ENCODE measurements at places on chromosomes 2 and 18.

GRCh38 chr18:79465392-79465991, 69.8 kb downstream of the NFATC1 start:
- H3K4me1 ChIP-seq, result no peaks in the 10 kb centered on the region
- DNase-seq, result no peak
- peaks cover 52% of the 10 kb centered on the region for H3K36me3 ChIP-seq
- H3K27me3 ChIP-seq, result no peaks in the 10 kb centered on the region
- no peak overlapping the region for H3K27ac ChIP-seq

- H3K27ac ChIP-seq, result no peak overlapping the region
- no peak overlapping the region for H3K4me3 ChIP-seq
- H3K27me3 ChIP-seq, result no peaks in the 10 kb centered on the region
- no peak for DNase-seq
- H3K36me3 ChIP-seq, result no peaks in the 10 kb centered on the region
These were observed 282.5 kb downstream of the SLC8A1 start for GRCh38 chr2:40169430-40169829.

GRCh38 chr2:235098269-235098668, 146.5 kb downstream of the SH3BP4 start:
- no peak for DNase-seq
- H3K27ac ChIP-seq, result no peak overlapping the region
- no peak overlapping the region for H3K4me3 ChIP-seq

DNA sequence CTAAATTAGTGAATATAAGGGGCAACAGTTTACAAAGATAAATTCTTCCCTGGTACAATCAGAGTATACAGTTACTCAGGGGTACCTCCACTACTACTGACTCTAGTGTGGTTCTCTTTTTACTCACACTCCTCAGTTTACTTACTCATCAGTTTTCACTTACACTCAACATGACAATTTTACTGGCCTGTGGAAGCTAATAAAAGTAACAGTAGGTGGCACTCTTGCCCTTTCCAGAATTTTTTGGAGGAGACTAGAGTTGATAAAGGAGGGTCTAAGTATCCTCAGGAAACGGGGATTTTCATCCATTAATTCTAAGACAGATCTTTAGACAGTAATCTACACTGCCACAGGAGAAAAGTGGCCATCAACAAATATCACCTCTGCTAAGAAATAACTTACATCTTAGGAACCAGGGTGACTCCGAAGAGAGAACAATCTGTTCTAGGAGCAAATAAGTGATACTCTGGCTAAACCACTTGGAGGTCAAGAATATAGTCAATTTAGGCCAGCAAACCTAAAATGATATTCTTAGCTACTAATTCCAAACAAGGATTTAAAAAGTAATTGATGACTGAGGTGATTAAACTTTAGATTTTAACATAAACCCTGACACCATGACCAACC, 61.3 kb downstream of the ATL2 start:
- peaks cover 27% of the 10 kb centered on the region for H3K36me3 ChIP-seq
- no peaks in the 10 kb centered on the region for H3K27me3 ChIP-seq
- no peak overlapping the region for H3K27ac ChIP-seq
- no peak for DNase-seq
- no peaks in the 10 kb centered on the region for H3K4me1 ChIP-seq

DNA sequence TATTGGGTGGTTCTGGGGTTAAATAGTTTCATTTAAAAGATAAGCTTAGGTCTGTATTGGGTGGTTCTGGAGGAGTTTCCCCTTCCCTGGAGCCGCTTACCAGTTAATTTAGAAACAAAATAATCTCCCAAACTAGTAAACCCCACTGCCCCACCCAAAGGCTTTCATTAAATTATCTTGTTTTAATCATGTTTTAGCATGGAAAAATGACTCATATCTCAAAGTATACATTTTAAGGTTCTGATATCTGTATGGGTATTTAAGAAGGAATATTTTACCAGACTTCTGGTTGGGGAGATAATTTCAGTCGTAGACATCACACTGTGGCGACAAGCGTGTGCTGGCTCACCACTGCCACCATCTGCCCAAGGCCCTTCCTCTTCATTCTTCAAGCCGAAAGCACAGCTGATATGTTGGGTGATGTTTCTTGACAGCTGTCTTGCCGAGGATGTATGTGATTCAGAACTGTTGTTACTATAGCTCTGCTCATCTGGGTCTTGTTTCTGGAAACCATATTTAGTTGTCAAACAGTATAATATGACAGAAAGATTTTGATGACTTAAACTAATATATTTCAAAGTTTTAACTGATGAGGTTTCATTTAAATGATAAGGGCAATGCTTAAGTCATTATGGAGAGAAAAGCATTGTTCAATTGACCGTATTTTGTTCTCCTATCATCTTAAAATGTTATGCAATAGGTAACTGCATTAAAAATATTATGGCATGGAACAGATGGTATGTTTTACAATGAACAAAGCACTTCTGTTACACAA, 5.1 kb downstream of the FIGLA start:
- no peak for DNase-seq
- H3K4me1 ChIP-seq, result peaks cover 2% of the 10 kb centered on the region
- no peak overlapping the region for H3K27ac ChIP-seq
- no peak overlapping the region for H3K4me3 ChIP-seq
- no peaks in the 10 kb centered on the region for H3K36me3 ChIP-seq
- H3K27me3 ChIP-seq, result no peaks in the 10 kb centered on the region

GRCh38 chr18:69981948-69982347, 34.3 kb upstream of the CD226 start:
- H3K27ac ChIP-seq, result no peak overlapping the region
- H3K27me3 ChIP-seq, result no peaks in the 10 kb centered on the region
- H3K36me3 ChIP-seq, result peaks cover 4% of the 10 kb centered on the region

GRCh38 chr18:49892148-49892924, 79.0 kb upstream of the ACAA2 start:
- H3K27me3 ChIP-seq, result no peaks in the 10 kb centered on the region
- H3K4me3 ChIP-seq, result no peak overlapping the region
- H3K27ac ChIP-seq, result no peak overlapping the region
- no peaks in the 10 kb centered on the region for H3K4me1 ChIP-seq

DNA sequence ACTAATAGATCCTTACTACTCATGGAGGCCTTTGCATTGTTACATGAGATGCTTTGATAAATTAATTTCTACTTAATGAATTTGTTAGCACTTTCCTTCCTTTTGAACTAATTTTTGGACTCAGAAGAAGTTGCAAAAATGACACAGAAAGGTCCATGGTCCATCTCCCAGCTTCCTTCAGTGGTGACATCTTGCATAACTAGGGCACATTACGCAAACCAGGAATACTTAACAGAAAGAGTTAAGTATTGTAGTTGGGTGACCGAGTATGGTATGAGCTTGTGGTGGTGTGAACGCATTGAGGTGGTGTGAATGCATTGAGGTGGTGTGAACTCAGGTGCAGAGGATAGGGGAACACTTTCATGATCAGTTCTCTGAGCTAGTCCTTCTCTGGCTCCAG, 151.1 kb upstream of the TWIST2 start:
- no peaks in the 10 kb centered on the region for H3K36me3 ChIP-seq
- H3K4me1 ChIP-seq, result no peaks in the 10 kb centered on the region
- no peak overlapping the region for H3K4me3 ChIP-seq
- no peaks in the 10 kb centered on the region for H3K27me3 ChIP-seq
- no peak overlapping the region for H3K27ac ChIP-seq

- no peaks in the 10 kb centered on the region for H3K27me3 ChIP-seq
- H3K4me1 ChIP-seq, result no peaks in the 10 kb centered on the region
- DNase-seq, result no peak
These were observed 63.9 kb downstream of the LDAH start for GRCh38 chr2:20758997-20759396.

- no peak overlapping the region for H3K27ac ChIP-seq
- no peak for DNase-seq
- no peaks in the 10 kb centered on the region for H3K27me3 ChIP-seq
- no peaks in the 10 kb centered on the region for H3K4me1 ChIP-seq
- H3K4me3 ChIP-seq, result no peak overlapping the region
These were observed 389.2 kb downstream of the LRP1B start for GRCh38 chr2:141741652-141742051.

GRCh38 chr18:6145645-6146306, 250.5 kb upstream of the TMEM200C start:
- no peak overlapping the region for H3K27ac ChIP-seq
- H3K4me3 ChIP-seq, result no peak overlapping the region
- no peaks in the 10 kb centered on the region for H3K36me3 ChIP-seq
- no peaks in the 10 kb centered on the region for H3K27me3 ChIP-seq
- H3K4me1 ChIP-seq, result no peaks in the 10 kb centered on the region

DNA sequence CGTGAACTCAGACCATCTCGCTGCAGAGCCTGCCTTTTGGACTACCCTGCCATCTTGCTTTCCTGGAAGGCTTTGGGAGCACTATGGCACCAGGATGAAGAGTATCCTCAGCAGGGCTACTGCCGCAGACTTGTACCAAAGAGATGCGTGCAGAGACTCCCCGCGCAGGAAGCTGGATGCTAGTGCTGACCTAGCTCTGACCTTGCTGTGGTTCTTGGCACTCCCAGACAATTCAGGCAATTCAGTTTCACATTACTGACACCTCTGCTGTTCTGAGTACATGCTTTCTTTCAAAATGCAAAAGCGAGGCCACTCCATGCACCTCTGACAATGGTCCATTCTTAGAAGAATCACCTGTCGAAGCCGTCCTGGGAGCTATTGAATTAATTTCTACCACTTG, 251.5 kb upstream of the MEX3C start:
- H3K4me1 ChIP-seq, result no peaks in the 10 kb centered on the region
- no peak for DNase-seq
- H3K27ac ChIP-seq, result no peak overlapping the region
- H3K4me3 ChIP-seq, result no peak overlapping the region
- H3K36me3 ChIP-seq, result no peaks in the 10 kb centered on the region
- H3K27me3 ChIP-seq, result no peaks in the 10 kb centered on the region

- H3K4me3 ChIP-seq, result no peak overlapping the region
- no peak overlapping the region for H3K27ac ChIP-seq
- H3K36me3 ChIP-seq, result no peaks in the 10 kb centered on the region
- no peaks in the 10 kb centered on the region for H3K27me3 ChIP-seq
- no peak for DNase-seq
These were observed 73.2 kb downstream of the ASB1 start for GRCh38 chr2:238499731-238500580.

DNA sequence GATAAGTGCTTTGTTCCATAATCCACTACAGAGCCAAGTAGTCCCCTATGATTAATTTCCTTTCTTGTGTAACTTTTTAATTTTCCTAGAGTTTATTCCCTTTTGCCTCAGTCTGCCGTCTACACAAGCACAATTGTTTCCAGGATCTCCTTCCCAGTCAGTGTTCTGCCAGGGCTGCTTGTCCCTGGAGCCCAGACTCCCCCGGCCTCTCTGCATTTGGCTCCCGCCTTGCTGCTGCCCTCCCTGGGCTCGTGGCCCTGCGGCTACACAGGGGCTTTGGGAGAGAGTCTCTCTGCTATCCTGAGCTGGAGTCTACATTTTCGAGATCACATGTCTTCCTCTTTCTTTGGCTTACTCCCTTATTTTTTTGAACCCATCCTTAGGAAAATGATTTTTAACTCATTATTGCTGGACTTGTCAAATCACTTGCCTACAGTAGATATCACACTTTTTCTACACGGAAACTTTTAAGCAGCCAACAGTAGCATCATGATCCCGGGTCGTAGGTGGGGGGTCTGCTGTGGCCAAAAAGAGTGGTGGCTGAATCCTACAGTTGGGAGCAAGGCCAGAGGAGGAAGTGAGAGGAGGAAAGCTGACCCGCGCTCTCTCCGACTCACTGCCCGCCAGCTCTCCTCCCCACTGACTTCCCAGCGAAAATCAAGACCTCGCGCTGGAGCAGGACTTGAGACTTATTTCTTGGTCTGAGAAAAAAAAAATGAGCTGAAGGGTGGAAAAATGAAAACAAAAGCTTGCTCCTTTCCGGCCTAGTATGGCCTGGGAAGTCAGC, 9.4 kb downstream of the FBLN7 start:
- DNase-seq, result peak; percentile 54
- no peaks in the 10 kb centered on the region for H3K36me3 ChIP-seq
- no peak overlapping the region for H3K4me3 ChIP-seq
- no peaks in the 10 kb centered on the region for H3K27me3 ChIP-seq

DNA sequence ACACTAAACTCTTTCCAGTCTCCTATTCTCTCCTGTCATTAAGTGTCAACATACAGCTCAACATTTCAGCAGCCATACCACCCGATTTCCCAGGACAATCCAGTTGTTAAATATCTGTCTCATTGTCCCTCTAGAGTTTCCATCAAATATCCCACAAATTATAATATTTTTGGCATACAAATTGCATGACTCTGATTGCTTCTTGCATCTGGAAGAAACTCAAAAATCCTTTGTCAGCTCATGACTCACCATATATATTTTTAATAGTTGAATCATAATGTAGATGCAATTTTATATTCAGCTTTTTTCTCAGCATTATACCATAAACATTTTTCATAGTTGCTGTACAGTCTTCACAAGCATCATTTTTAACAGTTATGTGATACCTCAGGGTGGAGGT, 7.2 kb downstream of the SLC30A3 start:
- H3K27ac ChIP-seq, result no peak overlapping the region
- H3K4me1 ChIP-seq, result peaks cover 3% of the 10 kb centered on the region
- H3K36me3 ChIP-seq, result no peaks in the 10 kb centered on the region
- no peak overlapping the region for H3K4me3 ChIP-seq
- DNase-seq, result no peak
- no peaks in the 10 kb centered on the region for H3K27me3 ChIP-seq

All from ascending aorta (tissue), 2 donors.